ENCODE measurements at places on chromosomes 11 and 22.

GRCh38 chr11:17792161-17792560 lies 57.6 kb downstream of the KCNC1 start:
- no peak for DNase-seq

GRCh38 chr11:33624083-33624482 lies 76.5 kb downstream of the C11orf91 start:
- DNase-seq, result no peak

DNA sequence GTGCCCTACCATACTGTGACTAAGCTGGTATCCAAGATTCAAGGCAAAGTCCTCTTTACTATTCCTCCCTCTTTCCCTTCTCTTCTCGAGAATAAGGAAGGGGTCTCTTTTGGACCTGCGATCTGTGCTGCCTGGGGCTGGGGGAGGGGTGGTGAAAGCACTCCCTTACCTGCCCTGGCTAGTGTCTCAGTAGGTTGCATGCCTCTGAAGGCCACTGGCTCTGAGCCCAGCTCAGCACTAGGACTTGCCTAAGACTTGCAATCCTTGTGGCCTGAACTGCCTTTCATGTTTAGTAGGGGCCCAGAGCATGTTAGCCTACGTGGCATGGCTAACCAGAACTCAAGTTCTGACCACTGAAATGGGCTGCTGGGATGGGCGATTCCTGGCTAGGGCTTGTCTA lies 13.0 kb upstream of the REXO2 start:
- DNase-seq, result no peak

- DNase-seq, result peak; percentile 28
Observed at GRCh38 chr11:117045196-117045595, 53.0 kb downstream of the SIK3 start.

- no peak for DNase-seq
Observed at GRCh38 chr11:121134741-121135312, 33.8 kb downstream of the TECTA start.

DNA sequence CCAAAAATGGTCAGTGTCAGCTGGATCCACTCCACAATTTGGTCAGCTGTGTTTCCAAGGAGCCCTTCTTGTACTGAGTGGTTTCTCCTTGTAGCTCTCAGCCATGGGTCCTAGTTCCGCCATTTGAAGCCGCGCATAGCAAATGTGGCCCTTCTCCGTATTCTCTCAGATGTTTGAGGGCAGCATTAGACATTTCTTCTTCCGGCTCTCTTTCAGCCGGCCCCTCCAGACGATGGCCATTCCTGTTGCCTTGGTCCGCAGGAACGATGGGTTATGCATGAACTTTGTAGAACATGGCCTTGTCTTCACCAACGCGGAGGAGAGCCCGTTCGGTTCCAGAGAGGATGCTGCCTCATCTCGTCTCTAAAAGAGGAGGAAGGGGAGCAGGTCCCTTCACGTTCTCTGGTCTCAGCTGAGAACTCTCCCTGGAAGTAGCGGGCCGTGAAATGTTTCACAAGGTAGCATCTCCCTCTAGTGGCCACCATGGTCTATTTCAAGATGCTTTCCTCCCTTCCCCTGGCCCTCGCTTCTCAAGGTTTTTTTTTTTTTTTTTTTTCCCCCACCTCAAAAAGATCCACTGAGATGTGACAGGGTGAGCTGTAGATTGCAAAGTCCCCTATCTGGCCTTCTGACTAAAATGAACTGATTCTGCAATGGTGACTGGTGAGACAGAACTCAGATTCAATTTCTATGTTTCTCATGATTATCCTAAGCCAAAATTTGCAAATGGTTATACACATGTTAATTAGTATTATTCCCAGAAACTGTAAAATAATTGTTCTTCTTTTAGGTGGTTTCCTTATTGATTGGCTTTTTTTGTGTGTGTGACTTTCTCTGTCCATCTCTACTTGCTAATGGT lies 19.8 kb upstream of the PLET1 start:
- DNase-seq, result peak; percentile 80

GRCh38 chr11:35289821-35290220 lies 129.5 kb downstream of the SLC1A2 start:
- DNase-seq, result peak; percentile 60

DNA sequence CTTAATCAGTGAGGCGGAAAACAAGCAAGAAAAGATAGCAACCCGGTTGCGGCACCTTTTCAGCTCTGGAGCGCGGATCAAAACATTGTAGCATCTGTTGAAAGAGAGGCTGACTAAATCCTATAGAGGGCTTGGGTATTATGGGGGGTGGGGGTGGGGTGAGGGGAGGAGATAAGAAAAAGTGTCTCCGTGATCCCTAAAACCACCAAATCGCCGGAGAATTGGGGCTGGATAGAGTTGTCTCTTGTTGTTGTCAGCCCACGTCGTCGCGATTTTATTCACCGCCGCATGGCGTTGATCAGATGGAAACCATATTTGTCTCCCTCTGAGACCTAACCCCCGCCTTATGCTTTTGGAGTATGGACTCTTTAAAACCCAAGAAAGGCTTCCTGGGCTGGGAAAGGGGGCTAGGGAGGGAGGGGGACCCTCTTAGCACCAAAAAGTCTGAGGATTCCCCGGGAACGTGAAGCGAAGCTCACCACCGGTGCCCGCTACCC lies 13.0 kb downstream of the PAX6 start:
- no peak for DNase-seq

DNA sequence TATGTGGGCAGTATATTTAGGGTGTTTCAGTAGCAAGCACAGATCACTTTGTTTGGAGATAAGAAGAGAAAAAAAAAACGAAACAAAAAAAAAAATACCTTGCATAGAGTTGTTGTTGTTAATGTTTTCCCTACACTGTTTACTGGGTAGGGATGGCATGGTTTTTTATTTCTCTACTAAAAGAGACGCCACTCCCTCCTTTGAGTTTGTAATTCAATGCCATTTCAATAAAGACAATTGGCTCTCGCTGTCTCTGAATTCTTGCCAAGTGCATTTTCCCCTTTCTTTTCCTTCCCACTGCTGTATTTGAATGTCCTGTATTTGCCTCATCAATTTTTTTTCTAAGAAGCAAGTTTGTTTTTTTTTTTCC lies 213.9 kb upstream of the UBASH3B start:
- DNase-seq, result no peak

DNA sequence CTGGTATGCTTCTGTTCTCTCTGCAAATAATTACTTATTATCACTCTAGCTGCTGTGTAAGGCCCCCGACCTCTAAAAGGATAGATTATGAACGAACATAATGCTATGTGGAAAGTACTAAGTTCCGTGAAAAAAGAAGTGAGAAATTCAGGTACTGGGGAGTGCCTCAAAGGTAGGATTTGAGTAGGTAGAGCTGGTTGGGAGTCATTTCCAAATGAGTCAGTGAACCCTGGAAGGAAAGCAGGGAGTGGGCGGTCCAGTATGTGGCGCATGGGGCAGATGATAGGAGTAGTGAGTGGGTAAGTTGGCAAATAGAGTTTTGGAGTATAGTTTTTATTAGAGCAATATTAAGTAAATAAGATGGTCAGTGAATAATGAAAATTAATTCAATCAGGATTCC lies 2.4 kb downstream of the ZC3H12C start:
- DNase-seq, result no peak

- DNase-seq, result no peak
Observed at GRCh38 chr11:64342869-64343745, 3.1 kb downstream of the CCDC88B start.

DNA sequence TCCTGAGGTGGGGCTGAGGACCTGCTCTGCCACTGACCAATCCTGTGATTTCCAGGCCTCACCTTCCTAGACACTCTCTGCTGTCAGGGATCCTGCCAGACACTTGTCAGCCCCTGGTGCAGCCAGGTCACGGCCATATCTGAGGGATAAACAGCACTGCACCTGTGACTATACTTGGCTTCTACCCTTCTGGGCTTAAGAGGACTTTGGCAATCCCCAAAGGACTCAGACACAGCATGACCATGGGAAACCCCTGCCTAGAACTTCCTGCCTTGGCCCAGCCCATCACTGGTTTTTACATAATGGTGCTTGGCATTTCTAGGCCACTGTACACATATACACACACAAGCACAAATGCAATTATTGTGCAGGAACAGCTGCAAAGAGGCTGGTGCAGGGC lies 11.6 kb upstream of the OLFML1 start:
- DNase-seq, result no peak

DNA sequence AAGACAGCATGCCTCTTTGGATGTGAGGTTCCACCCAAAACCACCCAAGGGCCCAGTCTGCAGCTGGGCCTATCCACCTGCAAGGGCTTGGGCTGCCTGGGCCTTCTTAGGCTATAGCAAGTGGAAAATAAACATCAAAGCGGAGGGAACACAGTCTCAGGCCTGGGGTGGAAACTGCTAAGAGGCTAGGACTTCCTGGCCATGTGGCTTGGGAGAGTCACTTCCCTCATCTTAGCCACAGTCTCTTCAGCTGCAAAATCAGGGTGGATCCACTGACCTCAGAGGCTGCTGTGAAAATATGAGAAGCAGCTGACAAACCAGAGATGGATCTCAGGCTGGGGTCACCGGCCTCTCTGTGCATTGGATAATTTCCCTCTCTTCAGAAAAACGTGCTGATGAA lies 30.6 kb upstream of the TFIP11 start:
- DNase-seq, result no peak

DNA sequence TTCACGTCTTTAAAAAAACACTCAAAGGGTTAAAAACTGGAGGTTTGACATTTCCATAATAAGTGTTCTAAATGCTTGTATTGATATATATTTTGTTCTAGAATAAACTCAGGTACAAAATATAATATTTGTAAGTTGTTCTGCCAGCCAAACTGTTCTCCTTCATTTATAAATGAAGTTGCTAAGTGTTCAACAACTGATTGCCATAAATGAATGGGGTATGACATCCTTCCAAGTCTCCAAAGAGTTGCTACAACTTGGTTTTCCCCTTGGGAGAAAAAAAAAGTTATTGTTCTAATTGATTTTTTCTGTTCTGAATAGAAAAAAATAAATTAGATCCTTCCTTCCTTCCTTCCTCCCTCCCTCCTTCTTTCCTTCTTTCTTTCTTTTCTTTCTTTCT lies 65.4 kb upstream of the BLID start:
- no peak for DNase-seq

DNA sequence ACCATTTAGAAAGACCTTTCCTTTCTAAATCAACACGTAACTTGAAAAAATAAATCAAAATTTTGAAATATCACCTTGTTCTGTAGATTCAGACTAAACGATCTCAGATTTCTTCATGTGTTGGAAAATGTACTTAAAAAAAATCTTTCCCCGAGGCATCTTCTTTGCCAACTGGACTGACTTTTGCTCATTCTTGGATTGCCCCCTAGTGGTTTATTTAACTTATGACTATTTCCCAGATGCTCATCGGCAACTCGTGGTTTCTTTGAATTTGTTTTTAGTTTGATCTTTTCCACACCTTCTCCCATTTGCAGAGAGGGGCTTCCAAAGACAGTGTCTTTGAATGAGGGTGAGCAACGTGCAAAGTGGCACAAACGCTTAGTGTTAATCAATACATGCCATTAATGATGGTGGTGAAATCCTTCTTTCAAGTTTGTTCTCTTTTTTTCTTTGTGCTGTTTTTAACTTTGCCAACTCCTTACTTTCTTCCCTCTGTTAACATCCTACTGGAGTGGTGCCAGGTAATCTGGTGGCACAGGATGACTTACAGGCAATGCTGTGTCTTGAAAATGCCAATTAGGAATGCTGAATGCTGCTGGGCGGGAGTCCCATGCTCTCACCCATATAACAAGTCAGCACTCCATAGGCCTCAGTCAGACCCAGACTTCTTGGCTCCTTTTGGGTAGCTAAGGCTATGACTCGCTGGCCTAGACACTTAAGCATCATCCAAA lies 18.3 kb downstream of the PRSS23 start:
- peak; percentile 70 for DNase-seq

- DNase-seq, result peak; percentile 18
Observed at GRCh38 chr11:1782831-1783724, 19.4 kb upstream of the CTSD start.

DNA sequence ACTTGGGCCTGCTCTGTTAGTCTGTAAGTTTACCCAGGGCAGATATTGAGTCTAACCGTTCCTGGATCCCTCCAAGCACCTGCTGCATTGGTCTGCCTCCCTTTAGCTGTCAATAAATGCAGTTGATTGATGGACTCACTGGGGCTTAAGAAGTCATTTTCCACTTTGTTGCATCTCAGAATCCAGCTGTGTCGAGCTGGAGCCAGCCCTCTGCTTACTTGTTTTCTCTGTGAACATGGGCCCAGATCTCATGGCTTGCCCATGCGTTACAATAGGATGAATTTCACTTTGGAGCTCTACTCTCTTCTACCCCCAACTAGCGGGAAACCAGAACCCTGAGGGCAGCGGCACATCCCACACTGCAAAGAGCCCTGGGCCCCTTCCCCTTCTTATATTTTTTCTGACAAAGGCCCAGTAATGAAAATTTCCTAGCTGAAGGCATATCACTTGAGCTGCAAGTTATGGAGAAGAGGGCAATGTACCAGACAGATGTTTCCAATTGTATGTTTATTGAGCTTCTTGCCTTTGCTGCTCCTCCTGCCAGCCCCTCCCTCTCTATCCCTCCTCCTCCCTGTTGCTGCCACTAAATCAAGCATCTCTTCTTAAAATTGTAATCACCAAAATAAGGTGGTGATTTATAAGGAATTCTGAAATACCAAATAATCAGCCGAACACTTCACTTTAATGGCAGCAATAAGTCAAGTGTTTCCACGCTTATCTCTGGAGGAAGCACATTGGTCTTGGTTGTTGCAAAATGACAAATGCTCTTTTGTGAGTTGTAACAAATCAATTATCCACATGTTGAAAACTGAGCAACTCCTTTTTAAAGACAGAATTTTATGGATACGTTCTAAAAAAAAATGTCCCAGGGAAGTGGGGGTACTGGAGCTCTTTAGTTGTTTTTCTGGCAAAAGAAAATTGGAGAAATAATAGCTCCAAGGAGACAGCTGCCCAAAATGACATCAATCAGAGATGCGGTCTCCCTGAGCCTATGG lies 212.3 kb upstream of the ZBED5 start:
- no peak for DNase-seq

- no peak for DNase-seq
Observed at GRCh38 chr22:48629631-48630432, 1197.8 kb downstream of the BRD1 start.

GRCh38 chr11:106473089-106473722 lies 395.7 kb downstream of the AASDHPPT start:
- DNase-seq, result peak; percentile 4

DNA sequence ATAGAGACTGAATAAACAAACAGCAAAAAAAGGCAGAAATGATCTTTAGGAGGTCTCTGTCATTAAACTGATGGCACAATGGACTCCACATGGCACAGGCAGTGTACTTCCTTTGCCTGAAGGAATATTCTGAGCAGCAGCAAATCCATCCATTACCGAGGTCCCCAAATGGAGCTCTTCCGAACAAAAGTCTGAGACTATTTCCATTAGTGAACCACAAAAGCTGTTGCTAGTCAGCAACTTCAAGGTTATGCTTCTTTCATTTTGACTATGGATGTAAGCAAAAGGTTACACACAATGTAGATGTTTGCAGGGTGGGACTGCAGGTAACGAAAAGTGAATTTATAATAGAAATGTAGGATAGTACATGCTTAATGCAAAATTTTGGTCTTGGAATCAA lies 14.5 kb downstream of the NARS2 start:
- DNase-seq, result no peak
